ENCODE measurements at places on chromosomes 13 and 19.
A peak's percentile ranks its signal among the peaks of the same experiment; 100 is the strongest.

DNA sequence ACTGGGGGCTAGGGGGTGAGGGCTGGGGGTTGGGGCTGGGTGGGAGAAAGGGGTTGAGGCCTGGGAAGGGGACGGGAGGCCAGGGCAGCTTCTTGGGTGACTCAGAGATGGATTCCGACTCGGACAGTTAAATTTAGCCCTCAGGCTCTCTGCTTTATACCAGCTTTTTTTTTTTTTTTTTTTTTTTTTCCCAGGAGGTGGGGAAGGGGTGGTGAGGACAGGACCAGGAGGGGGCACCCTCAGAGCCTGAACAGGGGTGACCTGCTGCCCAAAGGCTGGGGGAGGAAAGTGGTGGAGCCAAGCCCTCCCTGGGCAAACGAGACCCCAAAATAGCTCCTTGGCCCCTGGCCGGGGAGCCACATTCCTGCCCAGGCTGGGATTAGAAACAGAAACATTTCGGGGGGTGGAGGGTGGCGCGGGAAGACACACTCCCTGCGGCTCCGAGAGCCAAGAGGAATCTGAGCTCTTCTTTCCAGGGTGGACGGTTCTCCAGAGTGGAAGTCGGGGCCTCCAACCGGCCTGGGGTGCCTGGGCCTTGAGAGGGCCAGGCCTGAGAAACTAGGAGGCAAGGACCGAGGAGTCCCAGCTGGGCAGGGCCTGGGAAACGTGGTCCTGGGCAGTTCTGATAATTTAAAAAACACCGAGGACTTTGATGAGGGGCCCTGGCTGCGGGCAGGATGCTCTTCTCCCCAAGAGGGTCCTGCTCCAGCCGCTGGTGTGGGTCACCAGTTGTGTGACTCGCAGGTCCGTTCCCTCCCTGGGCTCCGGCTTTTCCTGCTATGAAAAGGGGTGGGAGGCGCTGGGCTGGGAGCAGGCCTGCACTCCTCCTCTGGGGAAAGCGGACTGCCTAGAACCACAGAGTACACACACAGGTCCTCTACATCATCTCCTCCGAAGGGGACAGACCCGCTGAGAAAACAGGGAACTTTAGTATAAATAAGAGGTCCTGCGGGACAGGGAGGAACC lies 813 bp upstream of the DMPK start:
- no peak for DNase-seq

DNA sequence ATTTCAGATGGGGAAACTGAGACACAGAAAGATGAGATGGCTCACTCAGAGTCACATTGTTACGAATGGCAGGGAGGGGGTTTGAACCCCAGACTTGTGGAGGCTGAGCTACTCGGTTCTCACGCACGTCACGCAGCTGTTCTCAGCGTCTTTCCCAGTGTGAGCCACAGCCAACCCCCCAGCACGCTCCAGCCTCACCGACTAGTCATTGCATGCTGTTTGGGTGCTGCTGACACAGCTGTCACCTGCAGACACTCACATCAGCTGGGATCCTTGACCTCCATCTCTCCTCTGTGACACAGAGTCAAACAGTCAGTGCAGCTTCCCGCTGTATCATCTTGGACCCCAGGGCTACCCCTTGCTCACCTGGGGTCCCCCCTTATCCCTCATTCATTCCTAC lies 2.4 kb upstream of the NCAN start:
- DNase-seq: no peak

DNA sequence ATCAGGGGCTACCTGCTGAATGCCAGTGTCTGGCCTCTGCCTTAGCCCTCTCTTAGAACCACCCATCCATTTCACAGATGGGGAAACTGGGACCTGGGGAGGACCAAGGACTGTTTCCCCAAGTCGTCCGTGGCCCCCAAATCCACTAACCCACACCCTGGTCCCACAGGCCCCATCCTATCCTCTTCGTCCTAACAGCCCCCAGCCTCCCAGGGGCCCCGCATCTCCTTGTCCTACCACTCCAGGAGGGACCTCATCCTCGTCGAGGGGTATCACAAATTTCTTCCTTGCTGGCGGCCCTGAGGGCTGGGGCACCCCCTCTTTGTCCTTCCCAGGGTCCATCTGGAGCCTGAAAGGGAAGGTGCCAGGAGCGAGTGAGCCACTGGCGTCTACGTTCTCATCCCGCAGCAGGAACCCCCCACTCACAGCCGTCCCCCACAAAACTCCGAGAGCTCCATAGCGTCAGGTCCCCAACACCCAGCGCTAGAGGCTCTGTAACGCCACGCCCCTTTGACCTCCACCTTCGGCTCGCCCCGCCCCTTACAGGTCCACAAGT lies 606 bp downstream of the ERCC1 start:
- no peak for DNase-seq

DNA sequence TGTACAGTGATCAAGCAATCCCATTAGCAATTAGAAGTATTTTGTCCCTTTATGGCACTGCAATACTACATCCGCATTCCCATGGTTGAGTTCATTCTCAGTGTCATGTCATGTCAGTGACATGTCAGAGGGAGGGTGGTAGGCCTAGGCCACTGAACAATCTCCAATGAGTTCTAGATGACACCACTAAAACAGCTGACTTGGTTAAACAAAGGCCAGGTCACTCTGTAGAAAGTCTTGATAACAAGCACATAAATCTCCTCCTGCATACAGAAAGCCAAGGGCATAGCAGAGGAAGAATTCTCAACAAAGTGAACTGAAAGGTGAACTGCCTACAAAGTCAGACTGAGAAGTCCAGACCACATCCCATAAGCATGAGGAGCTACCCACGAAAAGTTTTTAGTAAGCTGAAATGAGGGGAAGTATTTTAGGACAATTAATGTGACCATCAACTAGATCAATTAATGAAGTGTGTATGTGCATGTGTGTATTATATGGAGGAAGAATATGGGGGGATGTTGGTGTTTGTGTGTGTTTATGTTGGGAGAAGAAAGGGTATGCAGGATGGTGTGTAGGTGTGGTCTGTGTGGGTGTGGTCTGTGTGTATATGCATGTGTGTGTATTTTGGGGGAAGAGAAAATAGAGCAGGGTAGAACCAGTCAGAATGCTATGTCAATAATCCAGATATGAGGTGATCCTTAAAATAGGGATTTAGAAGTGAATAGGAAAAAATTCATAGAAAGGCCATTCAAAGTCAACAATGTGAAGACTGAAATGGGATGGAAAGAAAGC lies 67.7 kb downstream of the TBC1D4 start:
- DNase-seq: no peak

GRCh38 chr13:92316030-92316429 lies 910.6 kb upstream of the GPC6 start:
- no peak for DNase-seq

DNA sequence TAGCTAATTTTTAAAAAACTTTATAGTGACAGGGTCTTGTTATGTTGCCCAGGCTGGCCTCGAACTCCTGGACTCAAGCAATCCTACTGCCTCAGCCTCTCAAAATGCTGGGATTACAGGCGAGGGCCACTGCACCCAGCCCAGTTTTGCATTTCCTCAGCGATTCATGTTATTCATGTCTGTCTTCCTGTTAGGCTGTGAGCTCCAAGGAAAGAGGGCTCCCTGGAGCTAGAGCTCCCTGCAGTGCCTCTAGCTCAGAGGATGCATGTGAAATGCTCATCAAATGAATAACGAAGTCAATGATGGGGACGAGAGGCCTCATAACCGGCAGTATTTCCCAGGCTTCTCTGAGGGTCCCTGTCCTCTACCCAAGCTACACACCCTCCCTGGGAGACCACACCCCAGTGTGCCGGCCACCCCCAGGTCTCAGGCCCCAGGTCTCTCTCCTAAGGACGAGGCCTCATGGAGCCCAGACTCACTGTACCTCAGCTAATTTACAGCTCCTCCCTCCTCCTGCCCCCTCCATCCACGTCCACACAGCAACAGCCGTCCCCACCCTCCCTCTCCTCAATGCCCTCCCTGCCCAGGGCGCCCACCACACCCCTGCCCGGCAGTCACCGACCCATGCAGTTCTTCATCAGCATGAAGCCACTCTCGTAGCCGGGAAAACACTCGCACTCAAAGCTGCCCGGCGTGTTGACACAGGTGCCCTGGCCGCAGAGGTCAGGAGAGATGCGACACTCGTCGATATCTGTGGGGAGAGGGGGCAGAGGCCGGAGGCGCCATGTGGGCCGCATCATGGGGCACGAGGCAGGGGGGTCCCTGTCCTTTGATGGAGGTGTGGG lies 28.5 kb downstream of the FBN3 start:
- no peak for DNase-seq

DNA sequence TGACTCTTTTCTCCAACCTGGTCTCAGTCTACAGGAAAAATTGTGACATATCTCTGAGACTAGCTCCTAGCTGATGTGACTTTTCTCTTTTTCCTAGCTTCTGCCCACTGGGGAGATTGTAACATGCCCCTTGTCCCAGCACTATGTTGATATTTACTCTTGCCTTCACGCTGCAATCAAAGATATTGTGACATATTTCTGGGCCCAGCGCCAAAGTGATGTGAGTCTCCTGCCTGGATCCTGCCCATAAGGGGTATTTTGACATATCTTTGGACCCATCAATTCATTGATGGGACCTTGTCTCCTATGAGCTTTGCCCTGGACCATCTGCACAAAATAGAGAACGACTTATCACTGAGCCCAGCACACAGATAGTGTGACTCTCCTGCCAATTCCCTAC lies 41.1 kb downstream of the ZNF729 start:
- no peak for DNase-seq

- no peak for DNase-seq
These were observed 521.5 kb downstream of the SLITRK6 start for GRCh38 chr13:85277748-85278147.

- peak; percentile 65 for DNase-seq
These were observed 57.6 kb upstream of the ZNF507 start for GRCh38 chr19:32287811-32288227.

GRCh38 chr13:58879114-58879513 lies 1247.6 kb downstream of the PCDH17 start:
- no peak for DNase-seq

DNA sequence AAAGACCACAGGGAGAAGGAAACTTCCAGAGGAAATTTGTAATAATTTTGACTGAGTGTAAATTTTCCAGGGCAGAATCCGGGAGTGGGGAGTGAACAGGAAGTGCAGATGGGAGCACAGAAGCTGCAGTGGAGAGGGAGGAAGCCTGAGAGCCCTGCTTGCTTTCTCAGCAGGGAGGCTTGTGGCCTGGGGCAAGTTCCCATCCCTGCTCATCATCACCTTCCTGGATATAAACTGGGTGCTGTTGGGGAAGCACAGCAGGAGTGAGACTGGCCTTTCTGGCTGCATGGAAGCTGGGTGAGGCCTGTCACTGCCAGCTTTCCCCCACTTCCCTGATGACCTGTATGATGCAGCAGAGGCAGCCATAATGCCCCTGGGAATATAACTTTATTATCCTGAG lies 532.9 kb downstream of the SLITRK6 start:
- DNase-seq: no peak

GRCh38 chr19:56131651-56132050 lies 9.4 kb upstream of the ZNF444 start:
- no peak for DNase-seq

DNA sequence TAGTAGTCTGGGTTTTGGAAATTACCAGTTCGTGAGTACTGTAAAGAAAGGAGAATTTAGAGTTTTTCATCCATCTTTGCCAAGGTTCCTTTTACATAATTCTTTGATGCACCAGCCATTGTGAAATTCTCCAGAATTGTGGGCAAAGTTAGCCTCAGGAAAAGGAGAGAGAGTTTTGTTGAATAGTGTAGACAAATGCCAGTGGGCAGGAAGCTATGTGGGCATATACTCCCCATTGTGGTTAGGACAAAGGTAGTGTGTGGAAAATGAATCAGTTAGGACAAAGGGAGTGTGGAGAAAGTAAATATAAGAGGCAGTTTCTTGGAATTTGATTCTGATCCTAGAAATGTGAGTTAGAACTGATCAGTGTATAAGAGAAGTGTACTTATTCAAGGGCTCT lies 67.9 kb downstream of the PCCA start:
- DNase-seq: no peak

- peak; percentile 41 for DNase-seq
These were observed 480.2 kb upstream of the MIR17HG start for GRCh38 chr13:90867336-90867683.

DNA sequence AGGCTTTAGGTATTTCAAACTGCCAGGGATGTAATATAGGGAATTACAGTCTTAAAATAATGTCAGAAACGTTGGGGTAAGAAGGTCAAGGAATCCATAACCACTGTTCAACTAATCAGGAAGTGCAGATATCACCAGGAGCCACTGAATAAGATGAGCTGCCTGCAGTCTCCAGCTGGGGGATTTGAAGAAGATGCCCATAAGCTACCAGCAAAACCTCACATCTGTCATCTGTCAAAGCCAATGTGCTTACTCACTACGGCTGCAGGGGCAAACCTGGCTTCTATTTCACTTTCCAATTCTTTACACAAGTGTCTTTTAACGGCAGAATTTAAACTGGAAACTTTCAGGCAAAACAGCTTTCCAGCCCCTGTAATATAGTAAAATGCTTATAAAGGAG lies 1410.1 kb upstream of the ATXN8OS start:
- no peak for DNase-seq

GRCh38 chr13:33017323-33017929 lies 1.2 kb downstream of the KL start:
- no peak for DNase-seq
